ENCODE measurements at places on chromosomes 7 and 10.

DNA sequence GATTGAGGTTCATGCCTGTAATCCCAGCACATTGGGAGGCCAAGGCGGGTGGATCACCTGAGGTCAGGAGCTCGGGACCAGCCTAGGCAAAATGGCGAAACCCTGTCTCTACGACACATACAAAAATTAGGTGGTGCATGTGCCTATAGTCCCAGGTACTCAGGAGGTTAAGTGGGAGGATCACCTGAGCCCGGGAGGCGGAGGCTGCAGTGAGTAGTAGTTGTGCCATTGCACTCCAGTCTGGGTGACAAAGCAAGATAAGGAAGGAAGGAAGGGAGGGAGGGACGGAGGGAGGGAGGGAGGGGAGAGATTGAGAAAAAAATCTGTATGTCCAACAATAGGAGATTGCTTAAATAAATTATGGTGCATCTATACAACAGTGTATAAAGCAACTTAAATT is 13.2 kb downstream of the TLL2 start:
- DNase-seq, result no peak

DNA sequence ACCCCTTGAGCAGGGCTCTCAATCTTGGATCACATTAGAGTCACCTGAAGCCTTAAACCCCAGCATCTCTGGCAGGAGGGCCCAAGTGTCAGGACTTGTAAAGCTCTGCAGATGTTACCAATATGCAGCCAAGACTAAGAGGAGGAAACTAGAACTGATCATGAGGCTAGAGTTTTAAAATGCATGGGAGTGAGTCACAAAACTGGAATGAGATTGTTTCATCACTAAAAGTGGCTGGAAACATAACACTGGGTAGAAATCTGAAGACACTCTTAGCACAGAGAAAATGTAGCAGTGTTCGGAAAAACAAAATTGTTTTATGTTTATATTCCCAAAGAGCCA is 63.3 kb upstream of the GHITM start:
- no peak for DNase-seq

DNA sequence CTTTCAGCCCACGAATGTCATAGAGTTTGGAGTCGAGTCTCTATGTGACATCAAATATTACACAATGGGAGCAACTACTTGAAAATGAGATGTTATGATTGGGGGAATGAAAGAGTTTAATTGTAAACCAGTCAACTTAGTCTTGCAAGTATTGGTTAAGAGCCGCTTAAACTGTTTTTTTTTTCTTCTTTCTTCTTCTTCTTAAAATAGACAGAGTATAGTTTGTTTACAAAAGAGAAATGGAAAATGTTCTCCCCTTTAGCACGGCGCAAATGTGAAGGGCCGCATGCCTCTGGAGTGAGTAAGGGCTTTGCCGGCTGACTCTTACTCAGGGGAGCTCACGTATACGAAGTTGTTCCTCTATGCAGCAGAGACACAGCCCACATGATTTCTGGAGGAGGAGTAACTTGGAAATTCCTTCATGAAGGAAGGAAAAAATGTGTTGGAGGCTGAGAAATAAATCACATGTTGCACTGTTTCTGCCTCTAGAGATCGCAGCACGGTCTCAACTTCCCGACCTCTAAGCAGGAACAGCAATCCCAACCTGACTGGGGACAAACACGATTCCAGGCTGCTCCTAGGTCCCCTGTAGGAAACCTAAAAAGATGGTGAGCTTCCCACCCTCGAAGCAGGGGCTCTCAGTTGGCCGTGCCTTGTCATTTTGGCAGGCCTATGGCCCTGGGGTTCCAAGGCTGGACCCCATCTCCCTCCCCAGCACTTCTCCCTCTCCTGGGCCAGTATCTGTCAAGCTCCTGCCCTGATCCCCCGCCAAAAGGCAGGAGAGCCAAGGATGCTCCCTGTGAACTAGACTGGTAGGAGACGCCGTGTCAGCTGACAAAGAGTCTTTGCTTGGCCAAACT is 44.8 kb downstream of the MYOF start:
- DNase-seq, result peak; percentile 81

GRCh38 chr10:121928528-121928884 is 675 bp upstream of the ATE1 start:
- no peak for DNase-seq

GRCh38 chr10:79430325-79430905 is 15.0 kb downstream of the ZCCHC24 start:
- no peak for DNase-seq

DNA sequence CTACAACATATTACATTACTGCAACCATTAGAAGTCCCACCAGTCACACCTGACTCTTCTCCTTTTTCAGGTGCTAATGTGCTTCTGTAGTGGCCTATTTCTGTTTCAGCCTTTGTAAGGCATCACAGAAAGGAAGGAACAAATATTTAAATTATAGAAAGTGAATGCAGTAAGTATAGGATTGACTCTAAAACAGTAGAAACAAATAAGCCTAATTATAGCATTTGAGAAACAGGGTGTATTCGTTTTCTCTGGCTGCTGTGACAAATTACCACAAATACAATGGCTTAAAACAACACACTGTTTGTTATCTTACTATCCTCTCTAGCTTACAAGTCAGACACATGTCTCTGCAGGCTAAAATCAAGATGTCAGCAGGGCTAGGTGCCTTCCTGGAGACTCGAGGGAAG is 69.4 kb downstream of the CCSER2 start:
- DNase-seq, result no peak

- DNase-seq, result no peak
Measured at GRCh38 chr10:47449979-47450378, 33.9 kb downstream of the ANXA8 start.

DNA sequence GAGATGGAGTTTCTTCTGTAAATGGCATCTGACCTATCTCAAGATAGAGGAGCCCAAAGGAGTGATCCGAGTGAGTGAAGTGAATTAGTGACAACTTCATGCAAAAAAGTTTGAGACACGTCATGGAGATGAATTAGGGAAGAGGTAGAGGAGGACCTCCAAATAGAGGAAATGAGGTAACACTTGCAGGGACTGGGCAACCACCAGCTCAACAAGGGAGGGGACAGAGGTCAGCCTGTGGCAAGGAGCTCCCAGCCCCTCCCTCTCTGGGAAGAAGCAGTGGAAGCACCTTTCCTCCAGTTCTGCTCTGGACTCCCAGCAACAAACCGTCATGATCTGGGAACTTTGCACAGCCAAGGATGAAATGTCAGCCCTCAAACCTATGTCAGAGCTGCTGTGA is 83.5 kb upstream of the IKZF1 start:
- no peak for DNase-seq

- DNase-seq, result no peak
Measured at GRCh38 chr7:130956417-130957136, 222.6 kb upstream of the KLF14 start.

DNA sequence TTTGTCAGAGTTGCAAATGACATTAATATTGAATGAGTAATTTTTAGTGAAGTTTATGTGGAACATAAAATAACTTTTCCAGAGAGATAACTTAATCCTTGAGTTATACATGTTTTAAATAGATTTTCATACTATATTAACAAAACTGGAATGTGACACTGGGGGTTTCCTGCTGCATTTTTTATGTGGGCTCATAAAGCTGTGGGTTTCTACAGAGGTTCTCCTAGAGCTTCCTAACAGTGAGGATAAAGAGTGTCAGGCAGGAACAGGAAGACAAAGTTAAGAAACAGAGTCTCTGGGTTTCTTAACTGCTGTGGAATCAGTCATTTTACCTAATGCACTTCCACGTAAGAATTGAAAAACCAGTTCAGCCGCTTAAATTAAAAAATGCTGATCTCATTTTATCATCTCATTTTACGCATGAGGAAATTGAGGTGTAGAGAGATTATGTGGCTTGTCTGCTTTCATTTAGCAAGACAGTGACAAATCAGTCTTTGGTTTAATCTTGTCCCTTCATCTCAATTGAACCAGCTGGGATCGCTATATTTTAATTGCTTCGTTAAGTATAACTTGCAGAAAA is 5.0 kb downstream of the CD36 start:
- no peak for DNase-seq

- no peak for DNase-seq
Measured at GRCh38 chr10:48309711-48310226, 3.3 kb downstream of the MAPK8 start.

- no peak for DNase-seq
Measured at GRCh38 chr10:62433901-62434300, 59.7 kb downstream of the ZNF365 start.

DNA sequence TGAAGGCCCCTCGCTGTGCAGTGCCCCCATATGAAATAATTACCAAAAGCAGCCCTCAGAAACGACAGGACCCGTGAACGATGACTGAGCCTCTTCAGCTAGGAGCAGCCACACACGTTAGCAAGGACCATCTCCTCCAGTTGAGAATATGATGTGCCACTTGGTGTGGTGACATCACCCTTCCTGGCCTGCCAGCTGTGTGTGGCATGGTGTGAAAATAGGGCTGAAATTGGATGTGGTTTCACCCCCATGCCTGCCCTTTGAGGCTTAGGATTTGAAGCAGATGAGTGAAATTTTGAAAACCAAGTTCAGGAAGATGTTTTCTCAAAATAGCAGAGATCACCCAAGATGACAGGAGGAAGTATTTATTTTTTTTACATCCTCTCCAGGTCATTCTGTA is 49.1 kb upstream of the BTBD16 start:
- no peak for DNase-seq

GRCh38 chr10:7853226-7853842 is 35.0 kb downstream of the TAF3 start:
- no peak for DNase-seq

GRCh38 chr10:101892782-101893391 is 49.3 kb upstream of the KCNIP2 start:
- DNase-seq, result no peak

- DNase-seq, result no peak
Measured at GRCh38 chr7:18020138-18020715, 7.4 kb downstream of the PRPS1L1 start.

DNA sequence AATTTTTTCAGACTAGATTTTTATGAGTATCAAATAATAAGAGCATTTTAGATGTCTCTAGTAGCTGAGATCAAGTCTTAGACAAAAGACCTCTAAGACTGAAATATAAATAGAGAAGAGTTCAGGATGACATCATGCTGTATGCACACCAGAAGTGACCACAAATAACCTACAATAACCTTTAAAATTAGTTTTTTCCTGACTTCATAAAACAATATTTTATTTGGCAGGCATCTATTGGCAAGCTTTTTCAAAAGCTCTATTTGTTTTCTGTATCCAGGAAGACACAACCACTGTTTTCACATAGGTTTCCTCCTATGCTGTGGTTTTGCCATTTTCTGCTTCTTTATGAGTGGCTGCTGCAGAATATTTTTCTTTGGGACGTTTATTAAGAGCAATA is 359.1 kb downstream of the CRPPA start:
- no peak for DNase-seq

DNA sequence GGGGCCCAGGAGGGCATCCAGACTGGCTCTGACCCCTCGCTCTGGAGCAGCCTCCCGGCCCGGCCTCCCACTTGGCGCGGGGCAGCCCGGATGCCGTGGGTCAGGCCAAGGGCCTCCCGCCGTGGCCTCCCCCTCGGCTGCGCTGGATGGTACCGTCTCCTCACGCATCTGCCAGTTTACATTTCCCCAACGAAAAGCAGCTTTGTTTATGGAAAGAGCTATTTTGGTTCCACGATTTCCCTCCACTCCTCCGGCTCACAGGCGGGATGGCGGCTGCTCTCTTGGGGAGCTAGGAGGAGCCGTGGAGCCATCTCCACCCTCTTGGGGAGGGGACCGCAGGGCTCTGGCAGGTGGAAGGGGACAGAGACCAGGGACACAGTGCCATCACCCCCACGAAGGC is 93.2 kb upstream of the MYL10 start:
- no peak for DNase-seq

DNA sequence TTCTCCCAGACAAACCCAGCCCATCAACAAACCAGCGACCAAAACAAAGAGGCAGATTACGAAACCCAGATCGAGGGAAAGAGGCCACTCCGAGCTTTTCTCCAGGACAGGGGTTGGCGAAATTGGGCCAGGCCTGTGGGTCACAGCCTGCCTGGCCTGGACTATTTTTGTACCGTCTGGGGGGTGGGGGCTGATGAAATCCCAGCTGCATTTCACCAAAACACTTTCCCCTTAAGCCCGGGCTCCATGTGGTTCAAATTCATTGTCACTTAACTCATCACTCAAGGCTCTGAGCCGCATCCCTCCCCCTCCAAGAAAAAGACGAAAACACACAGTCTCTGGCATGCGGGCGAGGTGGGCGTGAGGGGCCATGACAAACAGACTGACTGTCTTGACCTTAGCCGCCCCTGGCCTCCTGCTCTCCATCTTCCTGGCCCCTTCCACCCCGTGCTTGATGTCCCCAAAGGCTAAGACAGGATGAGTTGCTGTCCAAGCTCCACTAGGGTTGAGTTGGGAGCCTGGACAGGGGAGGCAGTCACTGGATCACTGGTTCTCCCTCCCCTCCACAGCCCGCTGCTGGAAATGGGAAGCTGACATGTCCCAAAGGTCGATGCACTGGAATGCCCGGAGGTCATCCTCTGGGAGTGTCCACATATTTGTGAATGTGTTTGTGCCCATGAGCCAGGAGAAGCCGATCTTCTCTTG is 19.2 kb downstream of the TMEM270 start:
- no peak for DNase-seq

- no peak for DNase-seq
Measured at GRCh38 chr10:45154502-45154901, 153.8 kb downstream of the ZNF22 start.

GRCh38 chr10:109915566-109915965 is 7.7 kb downstream of the XPNPEP1 start:
- no peak for DNase-seq

- no peak for DNase-seq
Measured at GRCh38 chr10:60963441-60964256, 19.7 kb upstream of the RHOBTB1 start.

- no peak for DNase-seq
Measured at GRCh38 chr10:132361581-132362101, 29.6 kb downstream of the LRRC27 start.

All from T1000 (cell line).